ENCODE measurements at places on chromosomes 12 and 14. TPM values are rescaled to one million over a fixed set of nuclear protein-coding genes. Genes with fewer than 3 reads are reported as not detected.

The SLC39A2 gene
- 0.31 TPM for total RNA-seq

The GPR84 gene
- total RNA-seq: not detected

The A2ML1 gene
- total RNA-seq: 2.7 TPM

The NELL2 gene
- 3.9 TPM for total RNA-seq

The KRT82 gene
- not detected for total RNA-seq

The DNAJC22 gene
- total RNA-seq: not detected

The SERPINA10 gene
- not detected for total RNA-seq

The FSCB gene
- not detected for total RNA-seq

The WSCD2 gene
- total RNA-seq: not detected

The PAWR gene
- 42.3 TPM for total RNA-seq

The VDR gene
- total RNA-seq: 49.6 TPM

The KLRC3 gene
- not detected for total RNA-seq

The MMAB gene
- total RNA-seq: 78.1 TPM

The RERGL gene
- not detected for total RNA-seq

The STAT6 gene
- 74.7 TPM for total RNA-seq

The PLEKHH1 gene
- total RNA-seq: 3.4 TPM

The RFLNA gene
- 26.7 TPM for total RNA-seq
